Stimulated activated CD8-positive, alpha-beta memory T cell treated with anti-CD3 and anti-CD28 coated beads, Interleukin-7, amount 100 ng/mL, for 48 hours (primary cell): ENCODE measurements at places on chromosomes 16 and 17.

GRCh38 chr16:80319181-80319580 is 221.6 kb upstream of the DYNLRB2 start:
- no peak for DNase-seq

DNA sequence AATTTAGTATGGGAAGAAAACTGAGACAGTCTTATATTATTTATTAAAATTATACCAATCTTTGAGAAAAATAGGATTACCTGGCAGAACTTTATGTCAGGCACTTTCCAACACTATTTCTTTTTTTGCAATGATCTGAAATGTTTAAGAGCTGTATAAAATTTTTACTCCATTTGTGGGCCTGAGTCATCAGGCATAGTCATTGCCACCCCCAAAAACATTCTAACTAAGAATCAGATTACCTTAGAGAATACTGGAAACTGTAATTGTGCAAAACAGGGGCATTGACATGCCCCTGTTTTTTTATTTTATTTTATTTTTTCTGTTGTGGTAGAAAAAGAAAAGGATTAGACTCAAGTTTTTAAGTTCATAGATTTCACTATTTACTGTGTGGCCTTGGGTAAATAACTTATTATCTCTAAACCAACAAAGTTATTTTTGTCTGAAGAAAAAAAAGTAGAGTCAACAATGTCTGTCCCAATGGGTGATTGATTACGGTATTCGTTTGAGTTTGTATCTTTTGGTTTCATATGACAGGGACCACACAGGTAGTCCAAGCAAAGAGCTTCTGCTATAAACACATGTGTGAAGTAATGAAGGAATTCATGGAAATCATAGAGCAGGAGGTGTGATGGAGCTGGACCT is 24.6 kb downstream of the VAT1L start:
- DNase-seq: no peak

DNA sequence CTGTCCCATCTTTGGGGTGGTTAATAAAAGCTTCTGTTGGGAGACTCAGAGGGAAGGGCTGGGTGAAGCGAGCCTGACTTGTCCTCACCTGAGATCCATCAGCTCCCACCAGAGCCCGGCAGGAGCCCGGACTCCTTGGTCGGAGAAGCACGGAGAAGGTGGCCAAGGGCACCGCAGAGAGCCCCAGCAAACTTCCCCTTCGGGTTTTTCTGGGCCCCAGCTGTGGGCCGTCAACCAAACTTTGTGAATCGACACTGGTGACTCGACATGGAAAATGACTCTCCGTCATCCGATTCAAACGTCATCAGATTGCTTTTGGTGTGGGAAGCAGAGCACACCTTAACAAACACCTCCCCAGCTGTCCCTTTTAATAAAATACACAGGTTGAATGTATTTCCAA is 21.4 kb downstream of the ENPP7 start:
- peak; percentile 22 for DNase-seq

GRCh38 chr17:68909066-68909465 is 46.1 kb downstream of the ABCA8 start:
- DNase-seq: no peak

DNA sequence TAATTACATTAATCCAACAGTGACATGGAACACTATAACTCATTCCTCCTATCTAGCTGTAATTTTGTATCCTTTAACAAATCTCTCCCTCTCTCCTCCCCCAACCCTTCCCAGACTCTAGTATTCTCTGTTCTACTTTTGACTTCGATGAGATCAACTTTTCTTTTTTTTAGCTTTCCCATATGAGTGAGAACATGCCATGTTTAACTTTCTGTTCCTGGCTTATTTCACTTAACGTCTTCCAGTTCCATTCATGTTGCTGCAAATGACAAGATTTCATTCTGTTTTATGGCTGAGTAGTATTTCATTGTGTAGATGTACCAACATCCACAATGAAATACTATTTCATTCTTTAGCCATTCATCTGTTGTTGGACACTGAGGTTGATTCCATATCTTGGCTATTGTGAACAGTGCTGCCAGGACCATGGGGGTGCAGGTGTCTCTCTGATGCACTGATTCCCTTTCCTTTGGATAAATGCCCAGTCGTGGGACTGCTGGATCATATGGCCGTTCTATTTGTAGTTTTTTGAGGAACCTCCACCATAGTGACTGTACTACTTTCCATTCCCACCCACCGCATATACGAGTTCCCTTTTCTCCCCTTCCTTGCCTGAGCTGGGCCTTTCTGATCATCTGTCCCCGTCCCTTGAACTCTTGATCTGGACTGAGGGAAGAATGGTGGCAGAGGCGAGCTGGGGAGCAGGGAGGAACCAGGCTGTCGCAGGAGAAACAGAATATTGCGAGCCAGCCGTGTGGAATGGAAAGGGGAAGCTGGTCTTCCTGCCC is 7.7 kb upstream of the CEP295NL start:
- no peak for DNase-seq

DNA sequence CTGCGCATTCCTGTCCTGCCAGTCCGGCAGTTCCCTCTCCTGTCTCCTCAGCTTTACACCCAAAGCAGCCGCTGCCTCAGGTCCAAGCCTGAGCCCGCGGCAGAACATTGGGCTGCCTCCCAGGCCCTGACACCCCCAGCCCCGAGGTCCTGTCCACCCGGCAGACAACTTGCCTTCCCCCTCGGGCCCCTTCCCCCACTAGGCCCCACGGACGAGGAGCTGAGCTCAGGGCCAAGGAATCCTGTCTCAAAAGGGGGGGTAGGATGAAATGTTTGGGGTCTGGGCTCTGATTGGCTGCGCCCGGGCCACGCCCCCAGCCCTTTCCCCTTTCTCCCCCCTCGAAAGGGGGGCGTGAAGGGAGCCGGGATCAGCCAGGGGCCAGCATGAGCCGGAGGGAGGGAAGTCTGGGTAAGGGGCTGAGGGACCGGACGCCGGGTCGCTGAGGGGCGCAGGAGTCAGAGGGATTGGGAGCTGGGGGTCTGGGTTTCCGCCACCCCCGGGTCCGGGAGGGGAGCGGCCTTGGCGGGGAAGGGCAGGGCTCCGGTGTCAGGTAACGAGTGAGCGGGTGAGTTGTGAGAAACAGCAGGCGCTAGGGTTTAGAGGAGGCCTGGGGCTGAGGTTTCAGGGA is at the start of gene CTF1:
Gene CTF1, plus strand, starts transcription at position 354 of the 628 bp plus-strand sequence. Its CDS starts 30 bp downstream, at position 384.
- no peak for DNase-seq

DNA sequence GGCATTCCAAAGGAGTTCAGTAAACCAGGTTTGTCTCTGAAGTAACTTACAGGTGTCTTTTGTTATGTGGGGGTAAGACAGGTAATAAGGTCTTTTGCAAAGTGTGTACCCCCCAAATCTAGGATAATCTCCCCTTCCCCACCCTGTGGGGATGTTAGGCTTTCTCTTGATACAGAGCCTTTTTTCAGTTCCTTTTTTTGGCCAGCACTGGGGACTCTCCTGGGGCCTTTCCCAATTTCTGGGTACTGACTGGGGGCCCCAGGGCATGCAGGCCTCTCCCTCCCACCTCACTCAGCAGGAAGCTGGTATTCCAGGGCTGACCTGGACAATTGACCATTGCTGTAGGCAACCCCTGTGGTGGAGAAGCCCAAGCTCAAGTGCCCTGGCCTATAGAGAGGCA is 84.3 kb upstream of the IRX6 start:
- DNase-seq: no peak

GRCh38 chr16:69836257-69836656 is 74.1 kb downstream of the WWP2 start:
- no peak for DNase-seq

GRCh38 chr16:87451563-87452210 is 41.1 kb downstream of the ZCCHC14 start:
- DNase-seq: no peak

DNA sequence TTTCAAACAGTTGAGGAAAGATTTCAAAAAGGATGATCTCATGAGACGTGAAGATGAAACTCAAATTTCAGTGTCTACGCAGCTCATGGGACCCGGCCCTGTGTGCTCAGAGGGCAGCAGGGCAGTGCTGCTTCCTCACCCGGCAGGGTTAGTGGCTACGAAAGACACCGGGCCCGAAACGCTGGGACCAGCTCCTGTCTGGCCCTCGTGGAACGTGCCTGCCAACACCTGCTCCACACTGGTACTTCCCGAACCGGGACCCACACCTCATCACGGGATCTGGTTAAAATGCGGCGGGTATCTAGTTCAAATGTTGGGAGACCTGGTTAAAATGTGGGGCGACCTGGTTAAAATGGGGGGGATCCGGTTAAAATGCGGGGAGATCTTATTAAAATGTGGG is 18.7 kb downstream of the DNASE1 start:
- no peak for DNase-seq

DNA sequence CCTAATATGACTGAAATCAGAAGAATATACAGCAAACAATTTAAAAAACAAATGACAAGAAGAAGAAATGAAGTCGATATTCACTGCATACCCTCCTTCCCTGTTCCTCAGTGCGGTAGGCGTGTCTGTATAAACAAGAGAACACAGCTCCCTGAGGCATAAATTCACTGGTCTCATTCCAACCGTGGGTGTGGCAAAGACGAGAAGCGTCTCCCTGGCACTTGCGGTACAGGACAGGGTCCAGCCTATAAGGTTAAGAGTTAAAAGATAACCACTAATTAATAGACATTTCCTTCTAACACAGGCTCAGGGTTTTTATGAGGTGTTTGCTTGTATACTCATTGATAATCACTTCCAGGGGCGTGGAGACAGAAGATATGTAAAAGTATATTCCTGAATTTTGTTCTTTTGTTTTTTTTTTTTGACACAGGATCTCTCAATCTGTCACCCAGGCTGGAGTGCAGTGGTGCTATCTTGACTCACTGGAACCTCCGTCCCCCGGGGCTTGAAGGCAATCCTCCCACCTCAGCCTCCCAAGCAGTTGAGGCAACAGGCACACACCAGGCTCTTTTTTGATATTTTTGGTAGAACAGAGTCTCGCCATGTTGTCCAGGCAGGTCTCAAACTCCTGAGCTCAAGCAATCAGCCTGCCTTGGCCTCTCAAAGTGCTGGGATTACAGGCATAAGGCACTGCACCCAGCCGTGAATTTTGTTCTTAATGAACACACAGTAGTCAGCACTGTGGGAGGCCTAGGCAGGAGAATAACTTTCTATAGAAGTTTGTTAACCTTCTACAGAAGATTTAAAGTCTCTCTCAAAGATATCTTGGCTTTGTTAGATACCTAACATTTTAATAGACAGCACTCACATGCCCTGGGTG is 59.1 kb upstream of the CLEC18B start:
- DNase-seq: no peak

DNA sequence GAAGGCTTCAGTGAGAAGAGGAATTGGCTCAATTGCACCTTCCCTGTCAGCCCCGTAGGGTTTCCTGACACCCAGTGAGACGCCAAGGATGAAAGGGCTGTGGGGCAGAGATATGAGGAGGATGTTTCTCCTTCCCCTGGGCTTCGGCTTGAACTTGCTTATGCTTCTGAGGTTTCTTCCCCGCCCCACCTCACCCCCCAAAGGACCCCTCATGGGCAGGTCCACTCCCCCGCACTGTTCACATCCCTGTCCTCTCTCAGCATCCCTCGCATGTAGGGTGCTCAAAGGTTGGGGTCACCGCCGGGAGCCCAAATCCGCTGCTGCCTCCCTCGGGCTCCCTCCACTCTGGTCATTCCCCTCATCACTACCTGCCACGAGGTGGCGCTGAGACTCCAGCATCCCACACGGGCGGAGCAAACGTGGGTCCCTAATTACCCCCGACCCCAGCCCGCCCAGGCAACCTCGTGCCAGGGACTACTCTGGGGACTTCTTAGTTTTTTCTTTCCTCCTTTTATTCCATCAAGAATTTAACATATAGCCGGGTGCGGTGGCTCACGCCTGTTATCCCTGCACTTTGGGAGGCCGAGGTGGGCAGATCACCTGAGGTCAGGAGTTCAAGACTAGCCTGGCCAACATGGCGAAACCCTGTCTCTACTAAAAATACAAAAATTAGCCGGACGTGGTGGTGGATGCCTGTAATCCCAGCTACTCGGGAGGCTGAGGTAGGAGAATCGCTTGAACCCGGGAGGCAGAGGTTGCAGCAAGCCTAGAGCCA is 3.3 kb upstream of the TRARG1 start:
- peak; percentile 38 for DNase-seq

GRCh38 chr17:65394811-65395472 is 166.5 kb downstream of the AXIN2 start:
- DNase-seq: no peak

GRCh38 chr17:74454197-74455024 is 12.0 kb upstream of the CD300A start:
- peak; percentile 67 for DNase-seq

DNA sequence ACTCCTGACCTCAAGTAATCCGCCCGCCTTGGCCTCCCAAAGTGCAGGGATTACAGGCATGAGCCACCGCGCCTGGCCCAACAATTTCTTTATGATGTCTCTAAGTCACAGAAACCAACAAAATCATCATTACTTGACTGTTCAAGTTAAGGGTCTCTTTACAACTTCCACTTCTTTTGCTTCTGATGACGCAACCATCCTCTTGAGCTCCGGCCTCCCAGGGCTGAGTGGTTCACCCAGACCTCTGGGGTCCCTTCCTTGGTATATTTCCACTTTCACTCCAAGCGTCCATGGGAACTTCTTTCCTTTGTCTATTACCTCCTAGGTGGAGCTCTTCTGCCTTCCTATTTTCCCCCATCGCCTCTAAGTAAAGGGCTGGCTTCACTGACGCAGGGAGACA is 253.7 kb downstream of the NTN1 start:
- DNase-seq: no peak

DNA sequence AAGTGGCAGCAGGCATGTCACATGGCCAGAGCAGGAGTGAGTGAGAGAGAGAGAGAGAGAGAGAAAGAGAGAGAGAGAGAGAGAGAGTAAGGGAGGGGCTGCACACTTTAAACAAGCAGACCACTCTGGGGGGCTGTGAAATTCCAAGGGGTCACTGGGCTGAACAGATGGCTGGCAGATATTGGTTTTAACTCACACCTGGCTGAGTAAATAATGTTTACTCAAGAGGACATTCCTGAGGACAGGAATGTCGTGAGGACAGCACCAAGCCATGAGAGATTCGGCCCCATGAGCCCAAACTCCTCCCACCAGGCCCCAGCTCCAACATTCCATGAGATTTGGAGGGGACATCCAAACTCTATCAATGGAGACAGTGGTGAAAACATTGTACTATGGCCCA is 269.7 kb downstream of the CBLN1 start:
- no peak for DNase-seq

DNA sequence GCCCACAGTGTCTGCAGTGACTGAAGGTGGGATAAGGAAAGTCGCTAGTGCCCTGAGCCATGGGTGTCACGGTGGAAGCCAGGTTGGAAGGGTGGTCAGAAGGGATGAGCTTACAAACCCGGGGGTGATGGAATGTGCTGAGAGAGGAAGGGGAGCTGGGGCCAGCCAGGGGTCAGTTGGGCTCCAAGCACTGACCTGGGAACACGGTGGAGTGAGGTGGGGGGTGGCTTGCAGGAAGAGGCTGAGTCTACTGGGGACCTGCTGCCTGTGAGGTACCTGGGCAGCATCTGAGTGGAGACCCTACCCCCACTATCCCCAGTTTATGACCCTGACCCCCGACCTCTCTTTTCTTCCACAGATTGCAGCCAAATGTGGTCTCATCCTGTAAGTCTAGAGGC is 3.1 kb downstream of the TMEM92 start:
- DNase-seq: no peak

GRCh38 chr17:74296548-74296936 is 22.5 kb downstream of the DNAI2 start:
- no peak for DNase-seq
